ENCODE measurements at places on chromosomes 7 and 10.

DNA sequence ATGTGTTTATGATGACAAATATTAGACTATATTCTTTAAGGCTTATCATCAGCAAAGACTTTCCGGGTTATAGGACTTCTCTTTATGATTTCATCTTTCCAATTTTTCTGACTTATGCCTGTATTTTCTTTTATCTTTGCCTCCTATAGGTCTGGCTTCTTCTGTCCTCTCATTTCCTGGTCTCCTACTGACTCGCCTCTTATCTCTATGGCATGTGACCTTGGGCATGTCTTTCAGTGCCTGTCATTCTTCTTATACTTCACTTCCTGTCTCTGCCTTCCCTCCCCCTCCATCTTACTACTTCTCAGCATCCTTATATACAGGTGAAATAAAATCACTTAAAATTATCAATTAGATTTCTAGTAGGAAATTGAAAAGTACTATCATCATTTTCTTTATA is 42.2 kb downstream of the PCDH15 start:
- no peaks in the 10 kb centered on the region for H3K36me3 ChIP-seq
- no peak overlapping the region for H3K27ac ChIP-seq
- no peaks in the 10 kb centered on the region for H3K27me3 ChIP-seq
- no peak overlapping the region for H3K4me3 ChIP-seq

DNA sequence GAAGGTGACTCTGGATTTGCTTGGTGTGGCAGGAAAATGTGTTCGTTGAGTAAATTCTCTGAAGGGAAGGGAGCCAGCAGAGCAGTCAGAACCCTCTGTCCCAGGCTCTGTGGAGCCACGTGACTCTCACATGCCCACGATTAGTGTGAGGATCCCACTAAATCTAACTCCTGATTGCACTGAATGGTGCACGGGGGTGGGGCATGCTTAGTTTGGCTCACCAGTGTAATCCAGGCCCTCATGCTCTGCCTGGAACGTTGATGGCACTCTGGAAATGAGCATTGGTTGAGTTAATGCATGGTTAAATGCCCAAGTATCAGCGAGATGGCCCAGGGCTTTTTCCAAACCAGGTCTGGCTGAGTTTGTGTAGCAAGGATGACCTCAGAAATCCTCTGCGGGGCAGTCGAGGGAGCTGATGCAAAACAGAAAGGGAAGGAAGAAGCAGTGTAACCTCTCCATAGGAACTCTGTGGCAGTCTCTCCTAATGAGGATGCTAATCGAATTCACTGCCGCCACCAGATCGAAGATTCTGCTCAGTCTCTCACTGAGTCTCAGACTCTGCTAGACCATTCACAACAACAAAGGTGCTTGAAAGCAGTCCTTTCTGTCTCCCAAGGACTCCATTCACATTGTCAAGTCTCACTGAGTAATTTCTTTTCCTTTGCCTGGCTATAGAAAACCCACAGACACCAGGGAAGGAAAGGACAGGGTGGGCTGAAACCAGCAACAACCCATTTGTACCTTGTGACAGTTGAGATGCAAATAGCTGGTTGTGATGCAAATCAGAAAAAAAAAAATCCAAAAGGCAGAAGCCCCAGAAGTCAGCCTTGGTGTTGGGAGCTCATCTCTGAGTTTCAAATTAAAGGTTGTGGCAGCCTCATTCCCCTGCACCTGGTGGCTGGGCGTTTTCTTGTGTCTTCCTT is 98.1 kb downstream of the C10orf105 start:
- no peaks in the 10 kb centered on the region for H3K27me3 ChIP-seq
- H3K36me3 ChIP-seq, result no peaks in the 10 kb centered on the region

GRCh38 chr7:106166651-106167342 is 54.7 kb upstream of the SYPL1 start:
- H3K27ac ChIP-seq, result no peak overlapping the region
- DNase-seq, result no peak
- no peak overlapping the region for H3K4me3 ChIP-seq
- peaks cover 3% of the 10 kb centered on the region for H3K4me1 ChIP-seq

- no peaks in the 10 kb centered on the region for H3K27me3 ChIP-seq
- H3K27ac ChIP-seq, result no peak overlapping the region
- H3K4me3 ChIP-seq, result no peak overlapping the region
- no peak for DNase-seq
Measured at GRCh38 chr10:71150796-71151195, 61.6 kb upstream of the UNC5B start.

- no peak for DNase-seq
- no peak overlapping the region for H3K27ac ChIP-seq
- no peaks in the 10 kb centered on the region for H3K36me3 ChIP-seq
- no peak overlapping the region for H3K4me3 ChIP-seq
Measured at GRCh38 chr10:104577163-104577562, 63.9 kb upstream of the SORCS3 start.

- peaks cover 4% of the 10 kb centered on the region for H3K27me3 ChIP-seq
- H3K4me1 ChIP-seq, result peaks cover 36% of the 10 kb centered on the region
- DNase-seq, result no peak
- peaks cover 32% of the 10 kb centered on the region for H3K36me3 ChIP-seq
Measured at GRCh38 chr7:44080686-44081265, 1.6 kb downstream of the POLM start.

GRCh38 chr7:4612237-4612636 is 69.9 kb upstream of the FOXK1 start:
- no peak for DNase-seq
- H3K36me3 ChIP-seq, result no peaks in the 10 kb centered on the region
- peaks cover 9% of the 10 kb centered on the region for H3K4me1 ChIP-seq
- no peaks in the 10 kb centered on the region for H3K27me3 ChIP-seq
- no peak overlapping the region for H3K4me3 ChIP-seq
- no peak overlapping the region for H3K27ac ChIP-seq

DNA sequence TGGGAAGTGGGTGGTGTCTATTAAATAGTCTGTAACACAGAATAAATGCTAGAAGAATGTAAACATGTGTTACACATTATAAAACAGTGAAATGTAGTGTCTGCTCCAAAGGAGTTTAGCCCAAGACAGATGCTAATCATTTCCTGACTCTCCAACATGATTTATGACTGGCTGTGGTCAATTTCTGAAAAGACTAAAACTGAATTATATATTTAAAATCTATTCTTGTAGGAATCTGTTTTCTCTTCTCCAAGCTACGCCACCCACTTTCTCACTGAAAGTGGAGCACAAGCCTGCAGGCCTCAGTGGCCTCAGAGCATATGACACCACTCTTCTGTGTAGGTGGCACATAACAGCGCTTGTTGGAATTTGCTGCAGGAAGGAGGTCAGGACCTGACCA is 44.4 kb downstream of the CTTNBP2 start:
- no peaks in the 10 kb centered on the region for H3K4me1 ChIP-seq
- no peak overlapping the region for H3K4me3 ChIP-seq
- DNase-seq, result no peak
- no peak overlapping the region for H3K27ac ChIP-seq
- no peaks in the 10 kb centered on the region for H3K36me3 ChIP-seq
- no peaks in the 10 kb centered on the region for H3K27me3 ChIP-seq

DNA sequence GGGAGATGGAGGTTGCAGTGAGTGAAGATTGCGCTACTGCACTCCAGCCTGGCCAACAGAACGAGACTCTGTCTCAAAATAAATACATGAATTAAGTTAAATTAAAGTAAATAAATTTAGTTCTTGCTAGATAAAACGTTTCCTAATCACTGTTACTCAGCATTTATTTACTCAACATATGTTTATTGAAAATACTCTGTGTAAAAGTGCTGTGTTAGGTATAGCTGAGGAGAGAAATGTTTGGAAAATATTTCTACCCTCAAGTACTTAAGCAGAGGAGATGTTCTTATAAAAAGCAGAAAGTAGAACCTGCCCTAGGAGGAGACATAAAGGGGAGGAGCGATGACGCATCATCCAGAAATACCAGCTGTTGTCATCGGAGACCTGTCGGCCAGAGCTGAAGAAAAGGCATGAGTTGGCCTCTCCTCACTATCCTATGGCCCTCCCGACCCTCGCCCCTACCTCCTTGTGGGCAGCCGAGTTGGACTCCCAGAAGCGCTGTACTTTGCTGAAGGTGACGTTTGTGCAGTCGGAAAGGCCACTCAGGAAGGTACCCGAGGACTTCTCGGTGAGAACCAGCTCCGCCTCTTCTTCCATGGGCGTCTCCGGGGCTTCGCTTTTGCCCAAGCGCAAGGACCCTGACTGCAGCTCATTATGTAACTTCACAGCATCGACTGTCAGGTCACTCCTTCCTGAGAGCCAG is 1.1 kb downstream of the RRP12 start:
- peak overlapping the region; percentile 91 for H3K27ac ChIP-seq
- H3K4me1 ChIP-seq, result peaks cover 6% of the 10 kb centered on the region
- peak overlapping the region; percentile 93 for H3K4me3 ChIP-seq

DNA sequence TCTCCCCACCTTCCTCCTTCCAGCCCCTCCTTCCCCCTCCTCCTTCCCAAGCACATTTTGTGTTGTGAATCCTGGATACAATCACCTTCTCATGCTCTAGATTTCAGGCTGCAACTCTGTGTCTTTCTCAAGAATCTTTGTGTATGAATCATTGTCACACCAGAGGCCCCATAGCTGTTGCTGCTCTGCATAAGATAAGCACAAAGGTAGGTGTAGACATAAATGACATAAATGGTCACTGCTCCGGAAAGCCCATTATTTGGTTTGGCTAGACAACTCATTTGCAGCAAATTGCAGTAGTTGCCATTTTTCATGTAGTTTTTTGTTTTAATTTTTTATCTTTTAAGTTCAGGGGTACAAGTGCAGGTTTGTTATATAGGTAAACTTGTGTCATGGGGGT is 216.3 kb upstream of the NRP1 start:
- no peak for DNase-seq
- no peak overlapping the region for H3K4me3 ChIP-seq
- H3K36me3 ChIP-seq, result no peaks in the 10 kb centered on the region

- no peak overlapping the region for H3K4me3 ChIP-seq
- no peak for DNase-seq
- no peak overlapping the region for H3K27ac ChIP-seq
- H3K4me1 ChIP-seq, result peaks cover 2% of the 10 kb centered on the region
Measured at GRCh38 chr7:135091717-135092116, 56.2 kb upstream of the TMEM140 start.

GRCh38 chr10:115092555-115093285 is 445 bp upstream of the ATRNL1 start:
- peaks cover 8% of the 10 kb centered on the region for H3K4me1 ChIP-seq
- H3K27ac ChIP-seq, result no peak overlapping the region
- DNase-seq, result peak; percentile 39
- H3K4me3 ChIP-seq, result peak overlapping the region; percentile 74
- H3K36me3 ChIP-seq, result no peaks in the 10 kb centered on the region

- peaks cover 26% of the 10 kb centered on the region for H3K4me1 ChIP-seq
- H3K36me3 ChIP-seq, result peaks cover 42% of the 10 kb centered on the region
- no peak overlapping the region for H3K4me3 ChIP-seq
- no peaks in the 10 kb centered on the region for H3K27me3 ChIP-seq
Measured at GRCh38 chr7:92665926-92666325, 75.7 kb upstream of the FAM133B start.

DNA sequence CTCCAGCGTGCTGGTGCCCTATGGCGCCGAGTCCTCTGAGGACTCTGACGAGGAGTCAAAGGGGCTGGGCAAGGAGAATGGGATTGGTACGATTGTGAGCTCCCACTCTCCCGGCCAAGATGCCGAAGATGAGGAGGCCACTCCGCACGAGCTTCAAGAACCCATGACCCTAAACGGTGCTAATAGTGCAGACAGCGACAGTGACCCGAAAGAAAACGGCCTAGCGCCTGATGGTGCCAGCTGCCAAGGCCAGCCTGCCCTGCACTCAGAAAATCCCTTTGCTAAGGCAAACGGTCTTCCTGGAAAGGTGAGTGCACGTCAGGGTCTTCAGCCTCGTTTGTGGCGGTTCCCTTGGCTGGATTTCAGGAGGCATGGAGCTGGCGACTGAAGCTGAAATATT is 118.8 kb downstream of the ANKRD61 start:
- no peaks in the 10 kb centered on the region for H3K4me1 ChIP-seq
- H3K27ac ChIP-seq, result peak overlapping the region; percentile 4
- no peaks in the 10 kb centered on the region for H3K27me3 ChIP-seq
- no peak for DNase-seq
- no peak overlapping the region for H3K4me3 ChIP-seq
- peaks cover 26% of the 10 kb centered on the region for H3K36me3 ChIP-seq

DNA sequence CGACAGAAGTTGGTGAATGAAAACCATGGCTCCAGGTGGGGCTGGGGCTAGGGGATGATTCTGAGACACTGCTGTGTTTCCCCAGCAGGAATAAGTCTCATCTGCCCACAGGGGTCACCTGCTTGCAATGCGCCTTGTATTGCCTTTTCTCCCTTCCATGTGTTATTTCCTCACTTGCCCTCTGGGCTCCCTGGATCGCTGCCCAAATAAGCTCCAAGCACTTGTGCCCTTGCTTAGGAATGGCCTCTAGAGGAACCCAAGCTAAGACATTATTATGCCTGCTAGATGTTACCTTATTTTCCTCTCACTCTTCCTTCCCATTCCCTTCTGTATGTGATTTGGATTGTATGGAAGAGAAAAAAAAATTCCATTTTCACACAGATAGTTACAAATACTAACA is 24.8 kb upstream of the PLPP4 start:
- H3K4me1 ChIP-seq, result peaks cover 6% of the 10 kb centered on the region
- no peak overlapping the region for H3K27ac ChIP-seq
- no peaks in the 10 kb centered on the region for H3K36me3 ChIP-seq
- no peak overlapping the region for H3K4me3 ChIP-seq
- no peak for DNase-seq

- H3K27ac ChIP-seq, result no peak overlapping the region
- H3K4me3 ChIP-seq, result no peak overlapping the region
- H3K36me3 ChIP-seq, result no peaks in the 10 kb centered on the region
- peaks cover 12% of the 10 kb centered on the region for H3K27me3 ChIP-seq
- DNase-seq, result no peak
- H3K4me1 ChIP-seq, result no peaks in the 10 kb centered on the region
Measured at GRCh38 chr7:135719688-135720087, 8.3 kb downstream of the SLC13A4 start.

GRCh38 chr7:107949443-107949935 is 53.5 kb downstream of the LAMB1 start:
- H3K27me3 ChIP-seq, result no peaks in the 10 kb centered on the region
- H3K4me3 ChIP-seq, result no peak overlapping the region

GRCh38 chr10:82462910-82463551 is 588.0 kb downstream of the NRG3 start:
- no peaks in the 10 kb centered on the region for H3K36me3 ChIP-seq
- no peaks in the 10 kb centered on the region for H3K27me3 ChIP-seq
- H3K4me3 ChIP-seq, result no peak overlapping the region
- H3K4me1 ChIP-seq, result no peaks in the 10 kb centered on the region
